ENCODE measurements at places on chromosomes 4 and X.

DNA sequence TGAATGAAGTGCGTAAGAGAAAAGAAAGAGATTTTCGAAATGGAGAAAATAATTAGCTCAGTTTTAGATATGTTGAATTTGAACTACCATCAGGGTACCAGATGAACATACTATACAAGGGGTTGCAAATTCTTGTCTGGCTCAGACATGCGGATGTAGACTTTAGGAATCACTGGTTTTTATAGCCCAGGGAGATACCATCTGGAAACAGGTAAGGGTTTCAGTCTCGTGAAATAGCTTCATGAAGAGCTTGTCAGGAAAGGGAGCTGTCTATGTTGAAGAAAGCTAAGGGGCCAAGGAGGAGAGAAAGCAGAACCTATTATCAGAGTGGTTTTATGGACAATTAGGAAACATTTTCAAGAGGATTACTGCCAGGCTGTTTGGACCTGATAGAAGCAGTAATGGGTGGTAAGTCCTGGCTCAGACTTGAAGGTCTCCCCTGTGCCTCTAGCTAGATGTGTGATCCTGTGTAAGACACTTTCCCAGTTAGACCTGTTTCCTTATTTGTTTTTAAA lies 6.7 kb downstream of the RAB9A start:
- no peak for DNase-seq

DNA sequence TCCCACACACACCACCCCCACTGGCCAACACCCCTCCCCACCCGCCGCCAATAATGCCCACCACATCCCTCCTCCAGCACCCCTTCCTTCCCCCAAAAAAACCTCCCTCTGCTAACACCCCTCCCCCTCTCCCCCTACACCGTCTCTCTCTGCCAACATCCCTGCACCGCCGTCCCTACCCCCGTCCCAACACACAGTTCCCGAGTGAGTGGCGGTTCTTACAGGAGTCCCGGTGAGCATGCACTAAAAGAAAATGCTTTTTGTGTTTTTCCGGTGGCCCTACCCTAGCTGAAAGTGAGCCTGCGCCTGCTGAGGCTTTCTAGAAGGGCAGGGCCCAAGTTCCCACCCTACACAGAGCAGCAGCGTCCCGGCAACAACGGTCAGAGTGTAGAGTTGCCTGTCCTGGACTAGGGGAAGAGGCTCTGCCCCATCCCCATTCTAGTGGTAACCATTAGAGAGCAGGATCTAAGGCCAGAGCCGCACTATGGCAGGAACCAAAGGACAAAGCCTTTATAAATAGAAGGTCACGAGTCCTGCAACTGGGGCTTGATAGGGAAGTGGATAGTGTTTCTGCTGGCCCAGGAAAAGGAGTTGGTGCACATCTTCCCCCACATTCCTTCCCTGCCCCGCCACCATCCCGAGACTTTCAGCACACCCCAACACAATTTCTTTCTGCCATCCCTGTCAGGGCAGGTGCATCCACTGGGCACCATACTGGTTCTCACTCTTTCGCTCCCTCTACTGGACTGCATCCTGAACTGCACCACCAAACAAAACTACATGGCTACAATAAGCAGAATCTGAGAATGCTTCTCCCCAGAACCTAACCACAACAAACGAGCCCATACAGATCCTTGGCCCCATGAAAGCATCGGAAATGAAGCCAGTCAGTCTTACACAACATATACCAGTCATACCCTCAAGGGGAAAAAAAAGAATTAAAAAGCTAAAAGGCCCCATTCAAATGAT lies 78.1 kb upstream of the PAGE3 start:
- peak; percentile 16 for DNase-seq

DNA sequence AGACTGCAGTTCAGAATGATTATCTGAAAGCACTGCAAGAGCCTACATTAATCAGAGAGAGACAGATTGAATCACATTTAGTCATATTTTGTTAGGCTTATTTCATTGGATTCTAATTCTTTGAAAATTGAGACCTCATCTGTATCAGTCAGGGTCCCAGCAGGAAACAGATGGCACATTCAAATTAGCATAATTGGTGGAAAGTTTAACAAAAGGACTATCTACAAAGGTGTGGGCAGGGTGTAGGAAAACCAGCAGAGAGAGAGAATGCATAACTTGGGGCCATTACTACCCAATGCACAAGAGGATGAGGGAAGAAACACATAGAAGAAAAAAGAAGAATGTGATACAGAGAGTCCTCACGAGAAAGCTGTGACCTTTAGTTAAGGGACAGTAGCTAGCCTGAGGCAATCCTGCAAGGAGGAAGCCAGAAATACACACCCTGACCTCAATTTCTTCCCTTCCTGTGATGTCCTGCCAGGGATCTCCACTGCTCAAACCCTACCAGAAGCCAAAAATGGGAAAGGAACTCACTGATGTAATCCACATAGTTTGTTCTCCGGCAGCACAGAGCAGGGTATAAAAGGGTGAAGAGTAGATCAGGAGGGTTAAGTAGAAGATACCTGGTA lies 17.7 kb upstream of the XKRX start:
- no peak for DNase-seq

DNA sequence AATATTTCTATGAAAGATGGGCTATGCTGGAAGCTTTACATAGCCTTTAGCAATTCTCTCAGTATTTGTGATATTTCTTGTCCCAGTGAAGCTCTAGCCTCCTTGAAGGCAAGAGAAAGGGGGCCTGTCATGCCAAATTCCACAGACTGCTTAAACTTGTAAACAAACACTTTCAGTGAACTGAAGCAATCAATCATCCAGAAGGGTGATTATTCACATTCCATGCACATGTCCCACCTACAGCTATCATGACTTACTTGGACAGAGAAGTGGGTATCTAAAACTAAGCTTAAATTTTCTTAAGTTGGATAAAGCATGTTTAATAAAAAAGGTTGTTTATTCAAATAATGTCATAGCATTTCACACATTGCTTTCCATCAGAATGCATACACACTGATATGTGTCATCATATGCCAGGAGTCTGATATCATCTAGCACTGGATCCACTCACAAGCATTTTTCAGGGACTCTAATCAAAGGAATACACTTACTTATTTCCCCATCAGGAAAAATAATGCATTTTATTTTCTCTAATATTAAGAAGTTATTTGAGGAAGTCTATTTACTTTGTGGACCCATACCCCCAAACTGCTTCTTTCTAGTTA lies 1.2 kb upstream of the FSTL5 start:
- no peak for DNase-seq

DNA sequence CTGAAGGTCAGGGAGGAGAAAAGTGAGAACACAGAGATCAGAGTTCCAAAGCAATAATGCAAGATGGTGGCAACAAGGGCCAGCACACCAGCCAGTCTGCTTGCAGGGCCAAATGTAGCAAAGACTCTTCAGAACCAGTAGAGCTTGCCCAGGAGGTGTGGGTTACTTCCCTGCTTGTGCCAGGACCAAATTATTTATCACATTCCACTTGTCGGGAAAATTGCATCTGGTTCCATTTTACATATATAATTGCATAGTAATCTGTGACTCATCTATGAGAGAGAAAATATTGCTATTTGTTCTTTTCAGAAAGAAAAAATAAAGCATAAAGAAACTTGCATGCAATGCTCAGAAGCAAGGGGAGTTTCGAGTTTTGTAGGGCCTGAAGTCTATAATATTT lies 41.4 kb downstream of the MAML3 start:
- DNase-seq: no peak

DNA sequence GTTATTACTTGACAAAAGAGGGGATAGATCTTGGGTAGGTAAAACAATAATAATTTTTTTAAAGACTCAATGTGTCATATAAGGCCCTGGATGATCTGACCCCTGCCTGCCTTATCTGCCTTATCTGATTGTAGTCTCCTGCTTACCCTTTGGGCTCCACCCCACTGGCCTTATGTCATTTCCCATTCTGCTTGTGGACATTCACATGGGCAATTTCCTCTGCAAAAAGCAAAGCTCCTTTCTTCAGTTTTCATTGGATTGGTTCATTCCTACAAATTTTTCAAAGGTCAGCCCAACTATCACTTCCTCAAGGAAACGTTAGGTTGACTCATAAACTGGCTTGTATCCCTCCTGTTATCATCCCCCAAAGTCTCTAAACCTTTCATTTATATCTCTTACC lies 15.7 kb upstream of the TET2 start:
- DNase-seq: no peak

All from activated T-cell treated with anti-CD3 and anti-CD28 coated beads for 48 hours (primary cell).